ENCODE measurements at places on chromosomes 4 and X.

- no peak for DNase-seq
Measured at GRCh38 chrX:139204898-139205667, 325.5 kb upstream of the F9 start.

GRCh38 chr4:184728858-184729257, 5.0 kb downstream of the CENPU start:
- DNase-seq, result peak; percentile 51

DNA sequence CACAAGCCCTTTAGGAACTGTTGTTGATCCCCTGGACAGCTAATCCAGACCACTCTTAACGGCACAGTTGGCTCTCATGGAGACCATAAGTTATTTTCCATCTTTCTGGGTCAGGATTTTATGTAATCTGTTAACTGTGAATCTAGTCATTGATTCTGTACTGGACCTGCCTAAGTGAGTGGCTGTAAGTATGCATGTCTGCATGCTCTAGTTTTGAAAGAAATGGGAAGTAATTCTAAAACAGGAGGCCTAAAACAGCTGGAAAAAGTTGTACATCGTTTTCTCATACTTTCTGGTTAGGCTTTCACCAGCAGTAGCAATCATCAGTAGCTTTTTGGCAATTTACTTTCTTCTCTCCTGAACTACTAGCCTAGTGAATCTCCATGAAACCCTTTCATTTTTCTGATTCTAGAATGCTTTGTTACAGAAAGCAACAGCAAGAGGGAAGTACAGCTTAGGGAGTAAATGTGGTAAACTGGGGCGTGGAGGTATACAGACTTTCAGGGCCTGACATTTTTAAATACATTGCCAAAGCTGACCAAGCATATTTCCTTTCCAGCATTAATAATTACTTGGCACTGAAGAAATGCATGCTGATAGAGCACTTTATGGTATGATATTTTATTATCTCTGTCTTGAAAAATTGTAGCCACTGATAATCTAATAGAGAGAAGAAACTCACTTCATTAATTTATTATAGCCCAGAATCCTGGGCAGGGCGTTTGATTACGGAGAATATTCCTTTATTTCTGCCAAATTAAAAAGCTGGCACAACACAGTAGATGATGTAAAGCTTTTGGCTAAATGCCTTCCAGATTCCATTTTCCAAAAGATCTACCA, 202.7 kb downstream of the BANK1 start:
- no peak for DNase-seq

GRCh38 chr4:105843941-105844340, 51.3 kb upstream of the NPNT start:
- no peak for DNase-seq

DNA sequence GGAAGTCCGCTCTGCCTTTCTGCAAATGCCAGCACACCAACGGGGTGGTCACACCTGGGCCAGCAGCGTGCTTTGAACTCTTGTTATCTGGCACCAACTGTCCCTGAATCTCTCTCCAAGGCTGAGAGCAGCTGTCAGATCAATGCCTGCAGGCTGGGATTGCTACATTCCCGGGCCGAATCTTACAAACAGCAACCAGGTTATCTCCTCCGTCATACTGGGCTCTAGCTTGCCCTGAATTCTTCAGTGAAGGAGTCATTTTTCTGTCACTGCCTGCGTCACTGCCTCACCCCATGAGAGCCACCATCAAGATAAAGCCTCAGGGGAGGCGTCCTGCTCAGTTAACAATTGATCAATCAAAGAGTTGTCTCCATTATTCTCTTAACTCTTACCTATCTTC, 329.4 kb upstream of the PPARGC1A start:
- no peak for DNase-seq

DNA sequence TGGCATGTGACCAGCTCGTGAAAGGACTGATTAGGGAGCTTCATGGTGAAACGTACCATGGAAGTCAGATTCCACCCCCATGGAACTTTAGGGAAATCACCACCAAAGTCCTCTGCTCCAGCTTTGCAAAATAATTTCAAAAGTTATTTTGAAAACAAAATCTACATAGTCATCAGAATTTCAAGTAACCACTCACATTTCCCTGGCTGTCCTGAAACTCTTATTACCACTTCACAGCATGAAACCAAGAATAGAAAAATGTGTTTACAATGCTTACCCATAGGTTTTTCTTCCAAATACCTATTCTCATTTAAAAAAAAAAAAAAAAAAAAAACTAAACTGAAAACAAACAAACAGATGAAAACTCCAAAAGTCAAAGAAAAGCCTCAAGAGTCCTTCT, 198.7 kb downstream of the PDGFRA start:
- DNase-seq, result no peak

GRCh38 chrX:68703369-68703768, 55.9 kb downstream of the STARD8 start:
- no peak for DNase-seq

DNA sequence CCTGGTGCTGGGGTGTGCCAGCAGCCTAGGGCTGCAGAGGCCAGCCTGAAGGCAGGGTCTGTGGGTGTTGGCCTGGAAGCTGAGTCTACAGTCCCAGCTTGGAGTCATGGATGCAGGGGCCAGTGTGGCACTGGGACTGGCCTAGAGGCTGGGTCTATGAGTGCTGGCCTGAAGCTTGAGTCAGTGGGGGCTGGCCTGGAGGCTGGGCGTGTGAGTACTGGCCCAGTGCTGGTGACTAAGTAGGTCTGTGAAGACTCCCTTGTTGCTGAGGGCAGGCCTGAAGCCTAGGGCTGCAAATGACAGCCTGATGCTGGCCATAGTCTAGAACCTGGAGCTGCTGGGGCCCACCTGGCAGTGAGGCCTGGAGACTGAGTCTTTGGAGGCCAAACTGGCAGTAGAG, 31.3 kb upstream of the ALG13 start:
- DNase-seq, result no peak

GRCh38 chr4:72507860-72508419, 61.1 kb downstream of the ADAMTS3 start:
- DNase-seq, result no peak

- no peak for DNase-seq
Measured at GRCh38 chr4:12186526-12186925, 757.8 kb upstream of the HS3ST1 start.

- DNase-seq, result no peak
Measured at GRCh38 chrX:13140007-13140406, 95.6 kb upstream of the FAM9C start.

DNA sequence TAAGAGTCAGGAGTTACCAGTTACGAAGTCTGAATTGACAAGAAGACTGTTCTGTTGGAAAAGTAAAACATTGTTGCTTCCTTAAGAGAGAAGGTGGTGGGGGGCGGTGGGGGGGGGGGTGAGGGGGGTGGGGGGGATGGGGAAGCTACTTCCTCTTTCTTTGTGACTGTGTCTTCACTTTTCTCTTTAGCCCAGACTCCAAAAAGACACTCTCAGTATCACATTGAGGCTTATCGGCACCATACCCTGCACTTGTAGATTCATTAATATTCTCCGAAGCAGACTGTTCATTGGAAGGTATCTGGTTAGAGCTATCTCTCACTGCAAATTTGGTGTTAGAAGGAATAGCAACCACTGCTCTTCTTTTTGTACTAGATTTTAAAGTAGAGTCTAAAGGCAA, 94.5 kb upstream of the IL13RA1 start:
- no peak for DNase-seq

DNA sequence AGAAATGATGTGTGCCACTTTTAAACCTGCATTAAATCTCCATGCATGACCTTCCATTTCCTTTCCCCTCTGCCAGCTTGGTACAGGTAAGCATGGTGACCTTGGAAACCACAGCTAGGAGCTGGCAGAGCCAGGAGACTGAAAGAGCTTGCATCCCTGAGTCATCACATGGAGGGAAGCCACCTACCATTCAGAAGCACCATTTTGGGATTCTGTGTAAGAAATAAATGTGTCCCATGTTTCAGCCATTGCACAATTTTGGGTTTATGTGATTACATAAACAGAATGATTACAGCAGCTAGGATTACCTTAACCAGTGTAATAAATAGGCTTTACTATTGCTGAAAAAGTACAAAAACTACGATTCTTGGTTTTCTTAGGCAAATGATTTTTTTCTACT, 17.3 kb upstream of the CCDC149 start:
- DNase-seq, result no peak

- no peak for DNase-seq
Measured at GRCh38 chr4:145167887-145168286, 12.5 kb downstream of the OTUD4 start.
